ENCODE measurements at places on chromosomes 13 and 19.

DNA sequence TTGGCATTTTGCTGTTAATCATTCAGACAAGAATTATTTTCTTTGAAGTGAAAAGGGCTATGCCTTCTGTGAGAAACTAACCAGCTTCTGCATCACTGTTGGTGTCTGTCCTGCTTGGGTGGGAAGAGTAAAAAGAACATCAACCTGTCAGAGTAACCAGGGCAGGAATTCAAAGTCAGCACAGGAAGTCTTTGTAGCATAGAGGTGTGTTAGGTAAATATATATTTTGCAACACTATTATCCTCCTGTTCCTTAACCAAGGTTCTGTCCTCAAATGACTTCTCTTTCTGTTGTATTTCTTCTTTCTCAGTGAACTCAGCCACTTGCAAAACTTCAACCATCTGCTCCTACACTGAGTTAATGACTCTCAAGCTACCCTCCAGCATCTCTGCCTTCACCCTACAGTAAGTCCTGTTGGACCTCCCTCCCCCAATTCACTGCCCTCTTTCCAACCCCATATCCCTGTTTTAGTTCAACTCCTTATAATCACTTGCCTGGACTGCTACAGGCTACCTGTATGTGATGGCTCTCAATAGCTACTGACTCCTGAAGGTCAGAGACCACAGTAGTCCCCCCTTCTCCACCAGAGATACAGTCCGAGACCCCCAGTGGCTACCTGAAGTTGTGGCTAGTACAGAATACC lies 49.9 kb downstream of the SMAD9 start:
- no peak for DNase-seq

DNA sequence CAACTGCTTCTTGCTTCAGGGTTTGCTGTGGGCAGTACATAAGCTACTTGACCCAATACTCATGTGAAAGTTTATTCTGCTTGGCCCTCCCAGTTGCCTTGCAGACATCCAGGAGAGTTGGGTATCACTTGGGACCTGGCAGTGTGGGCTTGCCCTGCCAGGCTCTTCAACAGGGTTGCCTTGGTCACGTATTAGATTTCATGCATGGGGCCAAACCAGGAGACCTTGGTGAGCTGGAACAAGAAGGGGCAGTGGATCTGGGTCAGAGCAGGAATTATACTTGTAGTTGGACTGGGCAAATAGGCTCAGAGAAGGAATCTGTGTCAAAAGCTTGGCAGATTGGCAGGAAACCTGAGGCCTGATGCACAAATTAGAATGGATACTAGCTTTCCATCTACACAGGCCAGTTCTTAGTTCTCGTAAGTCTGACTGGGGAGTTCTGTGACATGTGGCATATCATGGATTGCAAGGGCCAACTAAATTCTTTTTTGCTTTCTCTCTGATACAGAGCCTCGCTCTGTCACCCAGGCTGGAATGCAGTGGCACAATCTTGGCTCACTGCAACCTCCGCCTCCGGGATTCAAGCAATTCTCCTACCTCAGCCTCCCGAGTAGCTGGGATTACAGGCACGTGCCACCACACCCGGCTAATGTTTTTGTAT lies 192.6 kb upstream of the SERP2 start:
- DNase-seq: no peak

GRCh38 chr19:30334841-30335240 lies 37.3 kb upstream of the ZNF536 start:
- DNase-seq: no peak

- DNase-seq: no peak
Measured at GRCh38 chr13:66001140-66001539, 1229.0 kb downstream of the PCDH9 start.

GRCh38 chr13:98190889-98191444 lies 13.9 kb upstream of the RNF113B start:
- no peak for DNase-seq

- DNase-seq: no peak
Measured at GRCh38 chr19:4763021-4763420, 28.5 kb upstream of the FEM1A start.

DNA sequence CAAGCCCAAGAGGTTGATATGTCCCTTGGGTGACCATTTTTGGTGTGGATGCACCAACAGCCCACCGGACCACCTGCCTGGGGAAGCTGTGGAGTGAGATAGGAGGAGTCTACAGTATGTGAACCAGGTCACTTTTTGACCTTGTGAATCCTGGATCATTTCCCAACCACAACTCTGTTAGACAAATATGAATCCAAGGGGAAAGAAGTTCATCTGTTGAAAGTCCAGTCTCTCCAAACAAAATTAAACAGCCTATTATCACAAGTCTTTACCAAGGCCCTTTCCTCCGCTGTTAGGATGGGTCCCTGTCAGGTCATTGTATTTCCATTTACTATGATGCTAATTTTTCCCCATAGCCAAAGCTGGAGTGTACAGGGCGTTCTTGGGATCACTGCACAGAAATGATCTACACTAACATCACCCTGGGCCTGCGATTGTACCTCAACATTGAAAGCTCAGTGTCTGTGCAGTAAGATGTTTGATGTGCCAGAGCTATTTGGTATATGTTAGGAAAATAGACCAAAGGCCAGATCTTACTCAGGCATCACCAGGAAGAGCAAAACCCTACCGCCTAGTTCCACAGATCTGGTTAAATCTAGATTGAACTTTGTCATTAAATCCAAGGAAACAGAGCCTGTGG lies 117.1 kb downstream of the STARD13 start:
- DNase-seq: no peak

GRCh38 chr13:72567566-72567965 lies 159.9 kb downstream of the MZT1 start:
- no peak for DNase-seq

GRCh38 chr13:43445668-43446067 lies 341.1 kb downstream of the ENOX1 start:
- no peak for DNase-seq

- DNase-seq: peak; percentile 64
Measured at GRCh38 chr13:49110122-49110912, 109.8 kb upstream of the MLNR start.
